A375 (cell line): ENCODE measurements at places on chromosomes 1 and 21. TPM values are rescaled to one million over a fixed set of nuclear protein-coding genes. Genes with fewer than 3 reads are reported as not detected.

The RGS1 gene
- total RNA-seq, result not detected in 2 replicates

The LSM10 gene
- 10.7 and 18.4 TPM in 2 replicates for total RNA-seq

The PAQR6 gene
- 20.0 and 20.7 TPM in 2 replicates for total RNA-seq

The PIGP gene
- total RNA-seq, result 6.9 and 15.5 TPM in 2 replicates

The OR2L13 gene
- total RNA-seq, result not detected in 2 replicates

The TTLL10 gene
- not detected in 2 replicates for total RNA-seq

The CR1L gene
- not detected in 2 replicates for total RNA-seq

The GPR52 gene
- 2.3 TPM in 1 of 2 replicates, not detected in the other for total RNA-seq

The C1orf21 gene
- 7.1 and 7.9 TPM in 2 replicates for total RNA-seq

The PIP5K1A gene
- total RNA-seq, result 72.2 and 99.9 TPM in 2 replicates

The OR2L3 gene
- total RNA-seq, result not detected in 2 replicates

The MYBPH gene
- total RNA-seq, result not detected in 2 replicates

The LCA5L gene
- total RNA-seq, result 0.90 and 1.3 TPM in 2 replicates

The DTL gene
- 60.8 and 63.2 TPM in 2 replicates for total RNA-seq

The OLIG2 gene
- 3.8 and 4.4 TPM in 2 replicates for total RNA-seq

The TSEN15 gene
- total RNA-seq, result 70.8 and 77.5 TPM in 2 replicates

The GSTM1 gene
- 10.0 and 19.7 TPM in 2 replicates for total RNA-seq

The KCNJ9 gene
- total RNA-seq, result not detected in 2 replicates

The E2F2 gene
- 8.0 and 9.4 TPM in 2 replicates for total RNA-seq

The FNBP1L gene
- 11.2 and 12.9 TPM in 2 replicates for total RNA-seq

The IFNLR1 gene
- total RNA-seq, result 2.0 and 2.2 TPM in 2 replicates

The HRNR gene
- total RNA-seq, result 0.03 TPM in 1 of 2 replicates, not detected in the other

The MTOR gene
- 30.8 and 36.7 TPM in 2 replicates for total RNA-seq
